ENCODE measurements at places on chromosomes 6 and 20. TPM values are rescaled to one million over a fixed set of nuclear protein-coding genes. Genes with fewer than 3 reads are reported as not detected.

The LINC00237 gene
- not detected for total RNA-seq

The NRSN1 gene
- 5.7 TPM for total RNA-seq

The DAAM2 gene
- total RNA-seq = 0.59 TPM

The GLP1R gene
- not detected for total RNA-seq

The PXDC1 gene
- total RNA-seq = 7.5 TPM

The GSTA3 gene
- not detected for total RNA-seq

The NMBR gene
- not detected for total RNA-seq

The FUT9 gene
- total RNA-seq = 0.54 TPM

The CLDN20 gene
- not detected for total RNA-seq

The SLC22A2 gene
- total RNA-seq = not detected

The TINAG gene
- total RNA-seq = not detected

The TAGAP gene
- not detected for total RNA-seq

The CST1 gene
- total RNA-seq = not detected

The PPP1R14C gene
- 4.1 TPM for total RNA-seq

DNA sequence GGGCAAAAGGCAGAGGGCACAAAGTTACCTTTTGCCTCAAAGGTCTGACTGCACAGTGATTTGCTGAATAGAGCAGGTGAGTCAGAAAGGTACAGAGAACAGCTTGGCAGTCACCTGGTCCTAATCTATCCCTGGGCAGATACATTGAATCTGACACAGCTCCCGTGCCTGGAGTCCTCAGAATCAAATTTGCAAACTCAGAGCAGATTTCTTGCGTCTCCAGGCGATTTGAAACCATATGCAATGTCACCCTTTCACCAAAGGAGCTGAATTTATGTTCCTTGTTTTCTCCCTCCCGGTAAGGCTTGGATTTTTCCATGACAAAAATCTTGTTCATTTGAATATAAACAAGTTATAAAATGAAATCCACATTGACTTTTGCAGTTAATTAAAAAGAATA, 81.6 kb upstream of the SNAP25 start:
- H3K4me3 ChIP-seq = no peak overlapping the region
- no peak overlapping the region for H3K27ac ChIP-seq
- H3K4me1 ChIP-seq = no peaks in the 10 kb centered on the region

DNA sequence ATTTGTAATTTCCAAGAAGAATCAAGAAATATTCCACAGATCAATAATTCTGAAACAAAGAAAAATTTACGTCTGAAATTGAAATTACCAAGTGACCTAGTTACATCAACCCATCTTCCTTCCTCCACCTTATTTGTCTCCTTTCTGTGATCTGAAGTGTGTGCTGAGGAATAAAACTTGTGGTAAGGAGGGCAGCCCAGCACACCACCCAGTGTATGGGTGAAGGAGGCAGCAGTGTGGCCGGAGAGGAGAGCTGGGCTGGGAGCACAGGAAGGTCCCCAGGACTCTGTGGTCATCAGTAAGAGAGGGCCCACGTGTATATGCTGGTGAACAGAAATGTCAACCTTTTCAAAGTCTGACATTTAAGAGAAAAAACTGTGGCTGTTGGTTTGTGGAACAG, 11.3 kb upstream of the CCR6 start:
- peaks cover 5% of the 10 kb centered on the region for H3K27me3 ChIP-seq
- no peak overlapping the region for H3K4me3 ChIP-seq
- peaks cover 6% of the 10 kb centered on the region for H3K4me1 ChIP-seq
- H3K36me3 ChIP-seq = no peaks in the 10 kb centered on the region
- DNase-seq = no peak
- no peak overlapping the region for H3K27ac ChIP-seq

DNA sequence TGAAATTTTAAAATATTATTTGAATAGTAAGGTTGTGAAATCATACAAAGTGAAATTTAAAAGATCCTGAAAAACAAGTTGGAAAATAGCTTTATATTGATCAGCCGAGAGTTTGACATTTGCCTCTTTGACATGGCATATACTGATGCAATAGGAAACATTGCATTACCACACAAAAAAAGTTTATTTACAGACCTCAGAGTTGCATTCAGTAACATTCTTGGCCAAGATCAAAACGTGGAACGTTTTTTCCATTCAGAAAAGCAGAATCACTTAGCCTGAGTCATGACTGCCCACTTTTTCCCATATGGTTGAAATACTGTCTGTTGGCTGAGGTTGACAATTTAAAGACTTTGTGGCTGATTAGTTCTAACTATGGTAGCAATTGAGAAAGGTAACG, 55.1 kb upstream of the BACH2 start:
- no peaks in the 10 kb centered on the region for H3K4me1 ChIP-seq
- DNase-seq = no peak
- H3K4me3 ChIP-seq = no peak overlapping the region

DNA sequence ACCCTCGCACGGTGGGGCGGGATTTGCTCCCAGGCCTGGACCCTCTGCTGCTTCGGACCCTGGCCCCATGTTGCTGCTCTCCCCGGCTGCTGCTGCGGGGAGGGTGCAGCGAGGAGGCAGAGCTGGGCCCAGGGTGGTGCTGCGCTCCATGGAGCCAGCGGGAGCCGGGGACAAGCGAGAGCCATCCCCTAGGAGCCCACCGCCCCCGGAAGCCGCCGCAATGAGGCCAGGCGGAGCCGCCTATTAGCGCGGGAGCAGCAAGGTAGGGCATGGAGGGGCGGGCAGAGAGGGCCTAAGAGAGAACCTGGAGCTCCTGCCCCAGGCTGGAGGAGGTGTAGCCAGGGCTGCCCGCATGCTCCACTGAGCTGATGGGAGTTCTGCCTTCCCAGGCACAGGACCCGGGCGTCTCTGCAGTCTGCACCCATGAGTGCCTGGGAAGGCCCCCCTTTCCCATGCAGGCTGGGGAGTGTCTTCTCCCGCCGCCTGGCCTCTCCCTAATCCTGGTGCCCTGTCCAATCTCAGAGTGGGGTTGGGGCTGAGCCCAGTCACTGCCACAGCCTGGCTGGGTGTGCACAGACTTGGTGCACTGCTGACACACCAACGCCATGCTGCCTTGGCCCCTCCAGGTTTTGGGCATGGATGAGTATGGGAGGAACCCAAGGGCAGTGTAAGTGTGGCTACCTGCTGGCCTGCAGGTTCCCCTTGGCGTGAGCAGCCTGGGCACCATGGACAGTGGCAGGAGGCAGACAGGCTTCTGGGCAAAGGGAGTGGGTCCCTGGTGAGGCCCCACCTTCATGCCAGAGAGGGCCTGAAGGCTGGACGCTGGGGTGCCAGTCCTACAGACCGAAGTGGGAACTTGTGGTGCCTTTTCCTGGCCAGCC, 360.6 kb upstream of the MAP3K7 start:
- peaks cover 14% of the 10 kb centered on the region for H3K4me1 ChIP-seq
- no peak for DNase-seq
- no peak overlapping the region for H3K4me3 ChIP-seq
- H3K27ac ChIP-seq = no peak overlapping the region
- no peaks in the 10 kb centered on the region for H3K36me3 ChIP-seq

DNA sequence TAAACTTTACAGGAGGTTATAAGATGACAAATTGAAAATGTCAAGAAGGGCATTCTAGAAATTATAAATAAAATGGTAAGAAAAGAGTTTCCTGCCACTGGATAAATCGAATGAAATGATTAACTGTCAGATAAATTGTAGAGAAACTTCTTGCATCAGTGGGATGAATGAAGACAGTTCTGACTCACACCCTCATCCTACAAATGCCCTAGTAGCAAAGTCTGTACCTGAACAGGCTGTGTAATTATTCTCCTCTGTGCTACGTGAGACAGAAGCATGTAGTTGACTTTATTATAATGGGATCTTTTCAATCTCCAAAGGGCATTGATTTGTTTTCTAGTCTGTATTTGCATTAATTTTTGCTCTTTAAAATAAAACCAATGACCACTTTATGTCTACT, 47.3 kb downstream of the IYD start:
- no peak for DNase-seq
- no peaks in the 10 kb centered on the region for H3K27me3 ChIP-seq
- H3K4me1 ChIP-seq = no peaks in the 10 kb centered on the region
- H3K36me3 ChIP-seq = no peaks in the 10 kb centered on the region
- no peak overlapping the region for H3K4me3 ChIP-seq

DNA sequence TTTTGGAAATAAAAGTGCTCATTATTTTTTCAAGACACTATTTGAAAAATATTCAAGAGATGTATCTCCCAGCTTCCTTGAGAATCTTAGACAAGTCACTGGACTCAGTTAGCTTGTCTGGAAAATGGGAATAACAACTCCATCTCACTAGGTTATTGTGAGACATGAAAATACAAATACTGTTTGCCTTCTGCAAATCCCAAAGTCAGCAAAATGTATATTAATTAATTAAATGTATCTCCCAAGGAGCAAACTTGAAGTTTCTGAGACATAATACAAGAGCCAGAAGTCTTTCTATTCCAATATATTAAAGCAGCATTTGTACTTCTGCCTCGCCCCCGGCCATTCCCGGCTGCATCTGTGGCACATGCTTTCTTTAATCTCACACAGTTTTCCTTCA, 54.6 kb upstream of the ID4 start:
- H3K4me1 ChIP-seq = no peaks in the 10 kb centered on the region
- no peak overlapping the region for H3K4me3 ChIP-seq
- H3K27me3 ChIP-seq = no peaks in the 10 kb centered on the region
- H3K27ac ChIP-seq = no peak overlapping the region
- H3K36me3 ChIP-seq = peaks cover 6% of the 10 kb centered on the region

- no peaks in the 10 kb centered on the region for H3K4me1 ChIP-seq
- H3K36me3 ChIP-seq = no peaks in the 10 kb centered on the region
- H3K4me3 ChIP-seq = no peak overlapping the region
- no peak overlapping the region for H3K27ac ChIP-seq
These were observed 54.0 kb downstream of the PHACTR2 start for GRCh38 chr6:143731789-143732188.

DNA sequence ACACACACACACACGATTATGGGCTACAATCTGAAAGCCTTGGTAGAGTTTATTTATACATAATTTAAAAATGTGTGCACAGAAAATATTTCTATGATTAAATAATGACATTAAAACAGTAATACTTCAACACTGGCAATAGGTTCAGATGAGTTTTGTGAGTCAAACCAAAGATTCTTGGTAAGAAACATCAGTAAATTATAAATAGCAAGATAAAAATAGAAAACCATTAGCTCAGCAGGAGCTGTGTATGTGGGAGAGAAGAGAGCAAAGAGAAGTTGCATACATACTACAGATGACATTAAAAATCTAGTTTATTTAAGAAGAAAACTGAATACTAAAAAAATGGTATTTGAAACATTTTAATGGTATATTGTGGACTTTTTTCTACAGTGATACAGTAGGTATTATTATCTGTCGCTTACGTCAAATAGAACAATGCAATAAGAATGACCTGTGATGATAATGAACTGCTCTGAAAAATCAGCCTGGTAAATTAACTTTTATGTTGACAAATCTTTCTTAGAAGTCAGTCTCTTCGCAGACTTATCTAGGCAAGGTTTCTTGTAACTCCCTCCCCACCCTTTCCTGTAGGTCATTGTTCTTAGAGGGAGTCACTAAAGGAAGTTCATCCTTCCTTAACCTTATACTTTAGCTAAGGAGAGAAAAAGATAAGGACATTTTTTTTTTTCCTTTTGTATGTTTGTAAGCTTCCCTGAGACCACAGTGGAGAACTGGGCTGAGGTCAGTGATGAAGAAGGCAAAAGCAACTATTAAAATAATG, 149.3 kb downstream of the GJA1 start:
- H3K4me1 ChIP-seq = no peaks in the 10 kb centered on the region
- DNase-seq = no peak

GRCh38 chr6:56250266-56250665, 2.9 kb upstream of the COL21A1 start:
- H3K4me1 ChIP-seq = no peaks in the 10 kb centered on the region
- DNase-seq = no peak
- H3K27me3 ChIP-seq = peaks cover 1% of the 10 kb centered on the region
- H3K4me3 ChIP-seq = no peak overlapping the region
- no peaks in the 10 kb centered on the region for H3K36me3 ChIP-seq

DNA sequence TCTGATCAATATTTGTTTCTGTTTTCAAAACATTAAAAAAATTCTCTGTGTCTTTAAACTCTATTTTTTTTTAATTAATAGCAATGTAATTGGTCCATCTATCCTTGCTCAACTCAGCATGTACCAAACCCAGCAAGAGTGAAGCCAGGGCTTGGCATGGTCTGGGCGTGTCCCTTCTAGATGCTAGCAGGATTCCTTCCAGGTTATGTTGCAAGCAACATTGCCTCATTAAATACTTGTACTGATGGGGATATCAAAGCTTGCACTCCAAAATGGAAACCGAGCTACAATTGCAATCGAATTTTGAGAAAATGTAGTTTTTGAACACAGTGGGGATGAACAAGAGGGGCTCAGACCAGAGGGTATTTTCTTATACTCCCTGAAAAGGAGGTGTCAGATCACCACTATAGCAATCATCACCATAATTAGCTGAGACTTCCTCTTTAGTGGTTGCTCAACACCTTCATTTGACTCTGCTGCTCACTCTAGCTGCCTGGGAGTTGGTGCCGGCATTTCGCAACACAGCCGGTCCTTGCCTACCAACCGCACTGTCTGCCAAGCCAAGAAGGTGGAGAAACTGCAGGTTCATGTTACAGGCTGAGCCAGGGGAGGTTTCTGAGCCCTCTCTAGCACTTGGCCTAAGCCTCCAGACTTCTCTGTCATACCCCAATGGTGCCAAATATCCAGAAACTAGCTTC, 67.8 kb upstream of the RALGAPA2 start:
- H3K27ac ChIP-seq = no peak overlapping the region
- no peak for DNase-seq
- H3K4me1 ChIP-seq = no peaks in the 10 kb centered on the region
- H3K27me3 ChIP-seq = no peaks in the 10 kb centered on the region
- H3K4me3 ChIP-seq = no peak overlapping the region

- no peak for DNase-seq
- peaks cover 4% of the 10 kb centered on the region for H3K27me3 ChIP-seq
- H3K4me1 ChIP-seq = peaks cover 4% of the 10 kb centered on the region
- no peak overlapping the region for H3K4me3 ChIP-seq
- no peak overlapping the region for H3K27ac ChIP-seq
These were observed 9.7 kb downstream of the MAPRE1 start for GRCh38 chr20:32829311-32830005.

- peaks cover 24% of the 10 kb centered on the region for H3K27me3 ChIP-seq
- no peaks in the 10 kb centered on the region for H3K36me3 ChIP-seq
- peaks cover 57% of the 10 kb centered on the region for H3K4me1 ChIP-seq
- no peak for DNase-seq
- H3K4me3 ChIP-seq = peak overlapping the region; percentile 82
- H3K27ac ChIP-seq = peak overlapping the region; percentile 75
These were observed 35.2 kb upstream of the CCDC167 start for GRCh38 chr6:37534893-37535292.

GRCh38 chr20:43954704-43955061, 40.0 kb downstream of the TOX2 start:
- peaks cover 6% of the 10 kb centered on the region for H3K27me3 ChIP-seq
- no peaks in the 10 kb centered on the region for H3K36me3 ChIP-seq
- no peak for DNase-seq
- H3K4me3 ChIP-seq = no peak overlapping the region
- H3K4me1 ChIP-seq = no peaks in the 10 kb centered on the region
- no peak overlapping the region for H3K27ac ChIP-seq

DNA sequence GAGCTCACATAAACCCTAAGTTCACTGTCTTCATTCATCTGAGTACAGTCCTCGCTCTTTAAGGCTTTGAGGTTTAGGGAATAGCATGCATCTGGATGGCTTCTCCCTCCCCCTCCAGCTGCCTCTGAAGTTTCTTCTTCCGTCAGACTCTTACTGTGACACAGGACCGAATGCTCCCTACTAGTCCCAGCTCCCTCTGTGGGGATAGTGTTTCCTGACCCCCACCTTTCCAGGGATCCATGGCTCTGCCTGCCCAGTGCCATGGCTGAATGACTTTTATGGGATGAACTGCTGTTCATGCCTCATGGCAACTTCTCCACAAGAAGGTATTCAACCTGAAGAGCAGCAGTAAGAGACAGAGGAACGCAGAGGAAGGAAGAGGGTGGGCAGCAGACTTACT, 79.8 kb upstream of the EMILIN3 start:
- no peaks in the 10 kb centered on the region for H3K36me3 ChIP-seq
- DNase-seq = no peak
- no peaks in the 10 kb centered on the region for H3K27me3 ChIP-seq

All from glutamatergic neuron (in vitro differentiated cells).